Germinal center (tissue), 1 donor: ENCODE measurements at places on chromosomes 3 and 15.

DNA sequence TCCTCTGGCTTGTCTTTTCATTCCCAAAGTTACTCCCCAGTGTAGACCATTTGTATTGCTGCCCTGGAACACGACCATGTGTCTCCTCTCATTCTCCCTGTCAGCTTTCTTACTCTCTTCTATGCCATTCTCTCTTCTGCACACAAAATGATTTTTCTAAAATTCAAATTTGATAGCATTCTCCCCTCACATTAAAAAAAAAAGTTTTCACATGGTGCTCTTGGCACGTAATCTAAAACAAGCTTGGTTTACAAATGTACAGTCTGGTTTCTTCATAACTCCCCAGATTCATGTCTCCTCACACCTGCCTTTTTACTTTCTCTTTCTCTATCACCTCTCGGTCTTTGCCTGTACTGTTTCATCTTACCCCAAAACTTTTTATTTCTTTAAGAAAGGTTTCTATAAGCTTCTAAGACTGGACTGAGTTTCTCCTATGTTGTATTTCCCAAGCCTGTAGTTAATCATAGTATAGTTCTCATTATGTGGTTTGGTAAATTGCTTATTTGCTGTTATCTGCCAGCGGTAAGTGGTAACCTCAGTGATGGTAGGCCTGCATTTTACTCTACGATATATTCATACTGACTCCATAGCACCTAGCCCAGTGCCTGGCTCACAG is 31.2 kb downstream of the BCHE start:
- no peak for DNase-seq

DNA sequence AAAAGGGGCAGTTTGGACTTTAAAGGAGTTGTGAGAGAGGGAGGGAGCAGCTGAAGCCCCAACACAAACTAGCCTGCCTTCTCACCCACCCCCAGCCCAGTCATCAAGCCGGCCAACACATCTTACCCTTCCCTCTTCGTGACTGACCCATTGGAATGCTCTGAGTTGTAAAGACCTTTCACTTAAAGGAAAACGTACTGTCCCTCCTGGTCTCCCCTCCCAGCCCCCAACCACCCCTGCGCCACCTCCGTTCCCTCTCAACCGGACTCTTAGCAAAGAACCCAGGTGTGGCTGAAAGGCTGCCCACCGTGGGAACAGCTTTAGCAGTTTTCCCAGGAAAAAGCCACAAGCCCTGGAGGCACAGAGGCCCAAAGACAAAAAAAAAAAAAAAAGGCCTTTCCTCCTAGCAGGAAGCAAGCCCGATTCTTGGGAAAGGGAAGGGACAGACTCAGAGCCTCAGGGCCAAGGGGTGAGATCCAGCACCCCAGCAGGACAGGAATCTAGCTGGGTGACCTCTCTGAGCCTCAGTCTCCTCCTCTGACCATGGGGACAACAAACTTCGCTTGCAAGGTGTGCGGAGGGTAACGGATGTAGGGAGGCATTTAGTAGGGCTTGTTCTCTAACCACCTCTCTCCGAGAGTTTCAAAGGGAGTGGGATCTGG is 2.4 kb downstream of the CYP11A1 start:
- no peak for DNase-seq

DNA sequence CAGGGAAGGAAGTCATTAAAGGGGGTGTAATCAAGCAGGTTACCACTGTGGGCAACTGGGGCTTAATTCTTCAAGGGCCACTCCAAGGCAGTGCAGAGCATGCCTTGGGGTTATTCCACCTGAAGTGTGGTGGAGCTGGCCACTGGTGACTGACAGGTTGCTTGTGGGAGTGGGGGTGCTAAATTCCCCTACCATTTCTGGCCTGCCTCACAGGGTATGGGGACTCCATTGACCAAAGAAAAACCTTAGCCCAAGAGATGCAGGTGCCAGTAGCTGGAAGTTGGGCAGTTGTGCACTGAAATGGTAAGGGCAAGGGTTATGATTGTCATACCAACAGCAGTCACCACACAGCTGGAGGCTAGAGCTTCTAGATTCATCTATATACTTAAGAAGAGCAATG is 93.4 kb downstream of the ZNF621 start:
- no peak for DNase-seq

DNA sequence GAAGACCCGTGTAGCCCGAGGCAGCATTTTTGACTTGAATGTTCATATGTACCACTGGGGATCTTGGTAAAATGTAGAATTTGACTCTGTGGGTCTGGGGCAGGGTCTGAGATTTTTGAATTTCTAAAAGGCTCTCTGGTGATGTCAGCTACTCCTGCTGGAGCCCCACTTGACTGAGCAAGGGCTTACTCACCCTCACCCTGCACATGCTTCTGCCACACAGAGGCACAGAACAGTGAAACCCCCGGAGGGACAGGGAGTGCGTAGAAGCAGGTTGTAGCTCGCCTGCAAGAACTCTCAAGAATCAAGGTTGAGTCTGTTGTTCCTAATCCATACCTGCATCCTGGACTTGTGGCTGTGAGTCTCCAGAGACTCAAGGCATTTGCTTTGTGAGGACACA is 41.1 kb downstream of the SLCO3A1 start:
- DNase-seq: no peak

GRCh38 chr3:153348457-153349107 is 186.6 kb downstream of the RAP2B start:
- DNase-seq: no peak

DNA sequence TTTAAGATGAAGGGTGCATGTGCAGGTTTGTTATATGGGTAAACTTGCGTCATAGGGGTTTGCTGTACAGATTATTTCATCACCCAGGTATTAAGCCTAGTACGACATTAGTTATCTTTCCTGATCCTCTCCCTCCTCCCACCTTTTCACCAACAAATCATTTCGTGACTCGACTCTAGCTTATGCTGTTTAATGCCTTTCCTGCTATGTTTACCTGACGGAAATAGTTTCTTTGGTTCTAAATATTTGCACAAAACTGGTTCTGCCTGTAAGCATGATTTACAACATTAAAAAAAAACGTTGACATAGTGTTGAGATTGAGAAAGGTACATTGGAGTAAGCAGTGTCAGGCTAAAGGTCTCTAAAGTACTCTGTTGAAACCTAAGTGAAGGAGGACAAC is 2.4 kb downstream of the GNL3 start:
- no peak for DNase-seq
